ENCODE measurements at places on chromosomes 6 and 20. TPM values are rescaled to one million over a fixed set of nuclear protein-coding genes. Genes with fewer than 3 reads are reported as not detected.

Gene GZF1
- 19.7 TPM for total RNA-seq

Gene FOXF2
- 104 TPM for total RNA-seq

DNA sequence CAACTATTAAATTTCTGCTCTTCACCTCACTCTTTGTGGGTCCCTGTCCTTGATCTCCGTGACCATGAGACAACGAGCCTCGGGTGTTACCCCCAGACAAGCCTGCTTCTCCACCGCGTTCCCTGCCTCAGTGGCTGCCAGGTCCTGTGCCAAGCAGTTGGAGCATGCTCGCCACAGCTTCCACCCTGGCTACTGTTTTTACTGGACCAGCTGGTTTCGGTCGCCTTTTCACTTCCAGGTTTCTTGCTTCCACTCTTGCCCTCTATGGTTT is 5.6 kb downstream of the TP53RK start:
- no peak for DNase-seq

Gene BPIFB4
- total RNA-seq, result not detected

DNA sequence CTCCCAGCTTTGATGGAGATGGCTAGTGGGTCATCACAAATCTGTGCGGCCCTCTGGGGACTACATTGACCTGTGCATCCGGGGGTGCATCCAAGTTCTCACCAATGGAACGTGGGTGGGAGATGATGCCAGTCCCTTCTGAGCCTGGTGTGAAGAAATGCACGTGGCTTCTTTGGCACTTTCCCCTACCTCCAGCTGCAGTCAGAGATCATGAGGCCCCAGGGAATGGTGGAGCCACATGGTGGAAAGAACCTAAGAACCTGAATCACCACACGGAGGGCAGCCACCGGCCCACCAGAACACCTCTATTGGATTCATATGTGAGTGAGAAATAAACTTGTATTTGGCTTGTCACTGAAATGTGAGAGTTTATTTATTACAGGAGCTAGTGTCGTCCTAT is 9.9 kb upstream of the CDKN1A start:
- DNase-seq, result no peak

GRCh38 chr6:33631971-33632557 is 10.9 kb downstream of the ITPR3 start:
- DNase-seq, result peak; percentile 38

Gene TRERF1
- 4.1 TPM for total RNA-seq

DNA sequence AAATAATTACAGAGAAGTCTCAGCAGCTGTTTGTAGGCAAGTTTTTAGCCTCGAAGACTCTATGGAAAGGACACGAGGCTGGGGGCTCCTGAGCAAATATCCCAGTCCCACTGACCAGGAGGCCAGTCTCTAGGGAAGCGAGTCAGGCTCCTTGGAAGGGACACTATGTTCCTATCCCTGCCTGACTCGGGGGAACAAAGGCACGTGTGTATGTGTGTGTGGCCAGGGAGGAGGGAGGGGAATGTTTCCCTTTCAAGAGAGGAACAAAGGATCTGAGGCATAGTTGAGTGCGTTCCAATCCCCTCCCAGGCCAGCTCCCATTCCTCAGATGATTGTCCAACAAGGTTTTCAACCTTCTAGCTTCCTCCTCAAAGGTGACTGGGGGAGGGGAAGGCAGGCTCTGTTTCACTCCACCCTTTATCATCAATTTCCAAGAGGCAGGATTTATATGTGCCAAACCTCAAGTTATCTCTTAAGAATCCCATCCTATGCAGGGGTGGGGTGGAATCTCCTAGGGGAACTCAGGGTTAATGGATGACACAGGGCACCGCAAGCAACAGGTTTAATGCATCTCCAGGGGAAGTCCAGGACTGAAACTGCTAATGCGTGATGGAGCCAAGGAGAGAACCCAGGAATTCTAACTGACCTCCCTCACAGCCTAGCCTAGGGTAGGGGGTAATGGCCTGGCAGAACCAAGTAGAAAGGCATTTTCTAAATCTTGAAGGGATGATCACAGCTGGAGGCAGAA is 9.9 kb downstream of the BCL2L1 start:
- peak; percentile 93 for DNase-seq

Gene RIMS4
- total RNA-seq, result 2.2 TPM

- DNase-seq, result no peak
These were observed 391.6 kb downstream of the PLCB1 start for GRCh38 chr20:8523684-8524083.

DNA sequence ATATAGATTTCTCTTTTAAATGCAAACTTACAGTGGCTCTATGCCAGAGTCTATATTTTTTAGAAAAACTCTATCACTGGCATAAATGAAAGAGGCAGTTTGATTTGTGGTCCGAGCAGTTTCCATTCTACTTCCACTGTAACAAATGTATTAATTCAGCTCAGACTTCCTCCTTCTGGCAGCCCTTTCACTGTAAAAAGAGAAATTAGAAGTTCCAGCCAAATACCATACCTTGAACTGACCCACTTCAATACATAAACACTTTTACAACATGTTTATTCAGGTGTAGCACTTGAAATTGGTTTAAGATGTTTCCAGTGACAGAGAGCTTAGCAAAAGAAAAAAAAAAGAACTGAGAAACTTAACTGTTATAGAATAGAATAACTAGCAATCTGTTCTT is 99.3 kb downstream of the BMP5 start:
- no peak for DNase-seq

Gene NTSR1
- total RNA-seq, result 15.9 TPM

- DNase-seq, result no peak
These were observed 22.7 kb upstream of the ZNF184 start for GRCh38 chr6:27495386-27496135.

Gene SPATS1
- not detected for total RNA-seq

DNA sequence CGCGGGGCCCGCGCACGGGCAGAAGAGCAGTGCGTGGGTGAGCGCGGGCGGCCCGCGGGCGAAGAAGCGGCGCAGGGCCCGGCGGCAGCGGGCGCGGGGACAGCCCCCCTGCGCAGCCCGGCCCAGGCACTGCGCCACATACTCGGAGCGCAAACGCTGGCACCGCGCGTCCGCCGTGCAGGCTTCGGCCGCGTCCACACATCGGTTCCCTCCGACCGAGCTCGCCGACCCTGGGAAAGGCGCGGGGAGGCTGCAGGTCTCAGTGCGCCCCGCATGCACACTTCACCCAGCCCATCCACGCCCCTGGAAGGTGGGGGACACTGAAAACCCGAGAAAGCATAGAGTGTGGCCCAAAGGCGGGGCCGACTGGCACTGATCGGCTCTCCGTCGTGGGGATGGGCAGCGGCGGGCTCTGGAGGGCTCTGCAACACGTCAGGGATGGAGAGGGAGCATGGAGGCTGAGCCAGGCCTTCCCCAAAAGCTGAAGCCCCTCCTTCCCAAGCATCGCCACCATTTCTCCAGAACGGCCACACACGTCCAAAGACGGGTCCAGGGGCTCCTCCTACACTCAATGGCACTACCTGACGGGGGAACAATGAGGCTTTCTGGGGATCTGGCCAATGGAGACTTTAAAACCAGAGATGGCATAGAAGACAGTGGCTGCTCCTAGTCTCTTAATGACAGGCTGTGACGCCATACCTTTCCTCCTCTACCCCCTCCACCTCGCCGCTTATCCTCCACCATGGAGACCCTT is 2.0 kb downstream of the GFRA4 start:
- DNase-seq, result no peak

- no peak for DNase-seq
These were observed 44.0 kb upstream of the TTPAL start for GRCh38 chr20:44431502-44432234.

Gene OXT
- not detected for total RNA-seq

DNA sequence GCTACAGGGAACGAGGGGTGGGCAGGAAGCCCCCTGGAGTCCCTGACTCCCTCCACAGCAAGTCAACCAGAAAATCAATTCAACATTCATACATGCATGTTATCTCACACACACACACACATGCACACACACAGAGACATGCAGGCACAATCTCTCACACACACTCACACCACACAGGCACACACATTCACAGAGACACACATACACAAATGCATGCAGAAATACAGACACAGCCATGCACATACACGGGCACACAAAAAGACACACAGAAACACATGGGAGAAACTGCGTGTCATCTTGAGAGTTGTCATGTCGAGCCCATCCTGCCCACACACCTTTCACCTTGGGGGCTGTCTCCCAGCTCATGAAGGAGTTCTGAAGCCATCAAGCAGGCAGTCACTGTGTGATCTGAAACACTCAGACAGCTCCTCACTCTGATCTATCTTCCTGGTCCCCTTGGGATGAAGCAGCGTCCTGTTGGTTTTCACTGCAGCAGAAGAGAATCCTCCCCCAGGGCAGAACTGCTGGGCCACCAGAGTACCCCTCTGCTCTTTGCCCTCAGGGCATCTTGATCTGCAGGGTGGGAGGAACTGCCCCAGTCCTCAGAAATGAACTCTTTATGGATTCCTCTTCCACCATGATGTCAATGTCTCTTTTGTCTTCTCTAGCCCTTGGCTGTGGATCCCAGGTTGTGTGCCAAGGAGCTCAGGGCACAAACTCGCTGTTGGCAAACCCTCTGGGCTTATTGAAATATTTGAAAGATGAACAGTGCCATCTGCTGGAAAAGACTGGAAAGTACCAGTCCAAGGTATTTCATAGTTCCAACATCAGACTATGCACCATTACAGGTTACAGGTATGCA is 8.8 kb downstream of the RAET1L start:
- DNase-seq, result peak; percentile 67

DNA sequence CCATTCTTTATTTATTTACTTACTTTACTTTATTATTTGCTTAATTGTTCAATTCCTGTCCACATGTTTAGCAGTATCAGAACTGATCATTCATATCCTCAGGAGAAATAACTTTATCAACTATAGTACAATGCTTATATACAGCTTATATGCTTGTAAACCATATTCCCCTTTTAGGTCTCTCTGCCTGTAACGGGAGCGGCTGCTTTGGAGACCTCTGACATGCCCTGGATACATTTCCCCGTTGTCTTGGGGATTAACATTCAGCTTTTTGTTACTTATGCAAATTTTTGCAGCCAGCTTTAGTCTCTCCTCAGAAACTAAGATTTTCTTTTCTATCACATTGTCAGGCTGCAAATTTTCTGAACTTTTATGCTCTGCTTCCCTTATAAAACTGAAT is 17.6 kb upstream of the FUT9 start:
- no peak for DNase-seq

DNA sequence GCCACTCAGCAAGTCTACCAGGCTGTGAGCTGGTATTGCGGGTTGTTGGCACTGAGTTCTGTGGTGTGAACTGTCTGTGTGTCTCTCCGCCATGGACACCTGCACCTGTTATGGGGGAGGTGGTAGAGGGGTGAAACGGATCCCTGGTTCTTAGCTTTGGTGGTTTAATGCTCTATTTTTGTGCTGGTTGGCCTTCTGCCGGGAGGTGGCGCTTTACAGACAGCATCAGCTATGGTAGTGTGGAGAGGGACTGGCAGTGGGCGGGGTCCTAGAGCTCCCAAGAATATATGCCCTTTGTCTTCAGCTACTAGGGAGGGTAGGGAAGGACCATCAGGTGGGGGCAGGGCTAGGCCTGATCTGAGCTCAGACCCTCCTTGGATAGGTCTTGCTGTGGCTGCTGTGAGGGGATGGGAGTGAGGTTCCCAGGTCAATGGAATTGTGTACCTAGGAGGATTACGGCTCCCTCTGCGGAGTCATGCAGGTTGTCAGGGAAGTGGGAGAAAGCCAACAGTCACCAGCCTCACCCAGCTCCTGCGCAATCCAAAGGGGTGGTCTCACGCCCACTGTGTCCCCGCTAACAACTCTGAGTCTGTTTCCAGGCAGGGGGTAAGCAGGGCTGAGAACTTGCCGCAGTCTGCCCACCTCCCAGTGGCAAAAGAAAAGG is 154.3 kb downstream of the CCDC170 start:
- DNase-seq, result peak; percentile 7

DNA sequence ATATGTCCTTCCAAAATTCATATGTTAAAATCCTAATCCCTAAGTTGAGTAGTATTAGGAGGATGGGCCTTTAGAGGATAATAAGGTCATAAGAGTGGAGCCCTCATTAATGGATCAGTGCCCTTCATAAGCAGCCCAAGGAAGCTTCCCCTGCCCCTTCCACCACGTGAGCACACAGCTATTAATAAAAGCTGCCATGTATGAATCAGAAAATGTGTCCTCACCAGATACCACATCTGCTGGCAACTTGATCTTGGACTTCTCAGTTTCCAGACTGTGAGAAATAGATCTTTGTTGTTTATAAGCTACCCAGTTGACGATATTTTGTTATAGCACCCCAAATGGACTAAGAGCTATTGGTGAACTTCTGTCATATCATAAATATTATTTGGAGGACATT is 207.7 kb upstream of the HDDC2 start:
- no peak for DNase-seq

Gene ENPP4
- 17.9 TPM for total RNA-seq

DNA sequence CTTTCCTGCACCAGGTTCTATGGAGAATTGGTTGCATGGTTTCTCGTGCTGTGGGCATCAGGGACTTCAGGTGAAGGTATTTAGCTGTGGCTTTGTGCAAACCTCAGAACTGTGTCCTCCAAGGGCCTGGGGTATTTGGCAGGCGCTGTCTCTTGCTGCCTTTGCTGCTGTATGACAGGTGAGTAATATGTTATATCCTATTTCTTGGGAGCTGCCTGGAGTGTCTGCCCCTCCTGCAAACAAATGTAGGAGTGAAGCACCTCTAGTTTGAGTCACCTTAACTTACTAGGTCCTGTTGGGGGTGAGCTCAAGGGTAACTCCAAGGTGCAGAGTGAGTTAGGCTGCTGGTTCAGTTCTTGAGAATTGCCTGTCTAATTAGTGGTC is 177.7 kb upstream of the RNF24 start:
- DNase-seq, result no peak

DNA sequence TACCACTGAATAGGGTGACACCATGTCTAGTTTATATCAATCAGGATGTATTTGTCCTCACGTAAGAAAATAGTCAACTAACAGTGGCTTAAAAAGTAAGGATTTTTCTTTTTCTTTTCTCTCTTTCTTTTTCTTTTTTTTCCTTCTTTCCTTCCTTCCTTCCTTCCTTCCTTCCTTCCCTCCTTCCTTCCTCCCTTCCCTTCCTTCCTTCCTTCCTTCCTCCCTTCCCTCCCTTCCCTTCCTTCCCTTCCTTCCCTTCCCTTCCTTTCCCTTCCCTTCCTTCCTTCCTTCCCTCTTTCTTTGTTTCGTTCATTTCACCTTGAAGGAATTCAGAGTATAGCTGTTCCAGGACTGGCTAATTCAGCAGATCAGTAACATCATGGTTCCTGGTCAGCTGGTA is 83.2 kb downstream of the SOX4 start:
- no peak for DNase-seq

- DNase-seq, result no peak
These were observed 394.6 kb downstream of the ZFAND3 start for GRCh38 chr6:38214159-38214558.

- no peak for DNase-seq
These were observed 159.7 kb downstream of the GMDS start for GRCh38 chr6:2085657-2086056.

Gene TP53TG5
- not detected for total RNA-seq

- no peak for DNase-seq
These were observed 13.5 kb upstream of the KCNK16 start for GRCh38 chr6:39335780-39336545.

- DNase-seq, result no peak
These were observed 83.6 kb upstream of the C20orf144 start for GRCh38 chr20:33578510-33578909.

GRCh38 chr20:53550280-53551187 is 43.1 kb downstream of the ZNF217 start:
- DNase-seq, result no peak

- DNase-seq, result peak; percentile 41
These were observed 3.4 kb downstream of the OXT start for GRCh38 chr20:3074812-3075211.

All from stomach (tissue), 19 donors.